AG09309 (cell line): ENCODE measurements at places on chromosomes 1 and 21.

GRCh38 chr1:164562511-164562910 is 3.5 kb downstream of the PBX1 start:
- no peak for DNase-seq

- DNase-seq, result no peak
Observed at GRCh38 chr1:55476445-55477015, 261.4 kb upstream of the USP24 start.

DNA sequence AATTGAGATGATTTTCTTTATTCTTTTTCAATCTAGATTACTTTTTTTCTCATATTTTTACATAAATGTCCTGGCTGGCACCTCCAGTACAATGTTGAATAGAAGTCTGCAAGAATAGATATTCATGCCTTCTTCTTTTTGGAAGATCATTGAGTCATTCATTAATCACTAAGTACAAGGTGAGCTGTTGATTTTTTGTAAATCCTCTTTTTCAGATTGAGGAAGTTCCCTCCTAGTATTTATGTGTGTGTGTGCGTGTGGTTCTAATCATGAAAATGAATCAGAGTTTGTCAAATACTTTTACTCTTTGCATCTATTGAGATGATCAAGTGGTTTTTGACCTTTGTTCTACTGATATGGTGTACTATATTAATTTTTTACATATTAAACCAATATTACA is 859.3 kb downstream of the KCNT2 start:
- DNase-seq, result no peak

GRCh38 chr1:14677292-14677971 is 78.9 kb downstream of the KAZN start:
- no peak for DNase-seq
